ENCODE measurements at places on chromosomes 2 and 18.

GRCh38 chr2:102171946-102172345, 14.9 kb upstream of the IL1RL2 start:
- no peak for DNase-seq

DNA sequence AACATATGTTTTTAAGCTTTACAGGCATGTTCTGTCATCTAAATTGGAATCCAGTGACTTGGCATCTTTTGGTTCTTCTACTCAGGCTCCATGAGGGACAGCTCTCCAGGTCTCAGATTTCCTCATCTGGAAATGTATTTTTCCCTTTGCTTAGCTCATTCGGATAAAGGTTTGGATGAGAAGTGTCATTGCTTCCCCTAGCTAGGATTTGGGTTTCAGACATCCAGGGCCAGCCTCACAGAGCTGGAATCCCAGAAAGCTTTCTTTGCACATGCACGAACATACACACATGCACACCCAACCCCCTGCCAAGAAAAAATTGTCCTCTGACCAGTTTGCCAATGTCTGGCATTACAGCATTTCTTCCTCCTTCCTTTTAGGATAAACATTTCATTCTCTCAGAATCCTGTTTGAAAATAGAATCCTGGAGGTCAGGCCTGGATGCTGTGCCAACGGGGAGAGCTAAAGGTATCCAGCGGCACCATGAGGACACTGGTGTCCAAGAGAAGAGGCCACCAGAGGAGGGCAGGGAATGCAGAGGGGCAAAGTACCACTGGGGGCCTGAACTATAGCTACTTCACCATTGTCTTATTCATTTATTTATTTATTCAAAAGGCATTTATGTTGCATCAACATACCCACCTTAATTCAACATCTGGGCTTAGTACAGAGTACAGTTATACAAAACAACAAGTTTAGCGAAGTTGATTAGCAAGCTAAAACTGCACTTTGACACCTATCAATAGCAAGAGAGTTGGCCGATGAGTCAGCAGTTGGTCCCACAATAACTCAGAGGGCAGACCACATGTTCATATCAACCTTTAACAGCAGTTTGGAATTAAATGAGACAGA, 97.9 kb upstream of the ATL2 start:
- no peak for DNase-seq

GRCh38 chr2:48272199-48272598, 257.8 kb upstream of the STON1 start:
- no peak for DNase-seq

DNA sequence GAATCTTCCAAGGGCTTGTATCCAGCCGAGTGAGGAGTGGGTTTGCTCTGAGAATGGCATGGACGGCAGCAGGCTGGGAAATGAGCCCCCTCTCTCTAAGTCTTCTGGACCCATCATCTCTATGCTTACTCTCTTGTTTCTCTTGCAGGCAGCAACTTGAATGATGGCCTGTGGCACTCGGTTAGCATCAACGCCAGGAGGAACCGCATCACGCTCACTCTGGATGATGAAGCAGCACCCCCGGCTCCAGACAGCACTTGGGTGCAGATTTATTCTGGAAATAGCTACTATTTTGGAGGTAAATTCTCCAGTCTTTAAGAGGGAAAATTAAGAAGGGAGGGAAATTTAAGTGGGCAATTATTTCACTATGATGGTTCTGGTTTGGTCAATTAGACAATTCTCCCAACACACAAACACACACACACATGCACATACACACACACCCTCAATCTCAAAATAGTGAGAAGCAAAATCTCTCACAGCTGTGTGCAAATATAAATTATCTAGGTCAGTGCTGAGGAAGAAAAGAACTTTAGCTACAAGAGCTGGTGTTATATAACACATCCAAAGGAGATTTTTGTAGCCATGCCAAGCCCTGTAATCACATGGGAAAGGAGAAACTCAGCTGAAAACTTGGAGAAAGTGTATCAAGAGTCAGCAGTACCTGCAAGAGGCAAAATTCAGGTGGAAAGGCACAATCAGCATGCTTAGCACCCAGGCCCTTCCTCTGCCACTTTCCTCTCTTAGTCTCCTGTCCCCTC, 499.2 kb downstream of the CNTNAP5 start:
- DNase-seq, result no peak

GRCh38 chr18:61362511-61362910, 29.3 kb downstream of the CDH20 start:
- DNase-seq, result no peak

- no peak for DNase-seq
Observed at GRCh38 chr18:46642561-46642960, 14.5 kb downstream of the LOXHD1 start.

DNA sequence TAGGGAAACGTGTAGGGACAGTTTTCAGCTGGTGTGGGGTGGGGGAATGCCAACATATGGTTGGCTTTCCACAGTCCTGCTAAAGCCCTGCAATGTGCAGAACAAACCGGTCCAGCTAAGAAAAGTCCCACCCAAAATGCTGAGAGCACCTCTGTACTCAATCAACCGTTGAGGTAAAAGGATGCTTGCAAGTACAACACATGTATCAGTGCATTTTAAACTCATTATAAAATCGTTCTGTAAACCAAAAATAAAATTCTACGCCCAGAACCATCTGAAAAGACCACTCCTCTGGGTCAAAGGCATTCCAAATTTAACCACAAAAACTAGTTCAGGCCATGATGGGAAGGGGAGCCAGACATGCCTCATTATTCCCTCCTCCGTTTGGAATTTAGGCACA, 2.0 kb upstream of the TYMS start:
- no peak for DNase-seq

GRCh38 chr2:224077773-224078507, 38.9 kb upstream of the SERPINE2 start:
- DNase-seq, result no peak

GRCh38 chr2:102619414-102620319, at the start of gene SLC9A2:
Gene SLC9A2 (plus strand): TSS chr2:102619553. CDS start chr2:102619849, 296 bp downstream.
- no peak for DNase-seq

- DNase-seq, result no peak
Observed at GRCh38 chr2:25894135-25894830, 16.0 kb upstream of the ASXL2 start.

GRCh38 chr2:80461505-80462197, 157.1 kb upstream of the LRRTM1 start:
- DNase-seq, result no peak

GRCh38 chr2:181957668-181958067, 28.0 kb upstream of the PPP1R1C start:
- DNase-seq, result no peak

DNA sequence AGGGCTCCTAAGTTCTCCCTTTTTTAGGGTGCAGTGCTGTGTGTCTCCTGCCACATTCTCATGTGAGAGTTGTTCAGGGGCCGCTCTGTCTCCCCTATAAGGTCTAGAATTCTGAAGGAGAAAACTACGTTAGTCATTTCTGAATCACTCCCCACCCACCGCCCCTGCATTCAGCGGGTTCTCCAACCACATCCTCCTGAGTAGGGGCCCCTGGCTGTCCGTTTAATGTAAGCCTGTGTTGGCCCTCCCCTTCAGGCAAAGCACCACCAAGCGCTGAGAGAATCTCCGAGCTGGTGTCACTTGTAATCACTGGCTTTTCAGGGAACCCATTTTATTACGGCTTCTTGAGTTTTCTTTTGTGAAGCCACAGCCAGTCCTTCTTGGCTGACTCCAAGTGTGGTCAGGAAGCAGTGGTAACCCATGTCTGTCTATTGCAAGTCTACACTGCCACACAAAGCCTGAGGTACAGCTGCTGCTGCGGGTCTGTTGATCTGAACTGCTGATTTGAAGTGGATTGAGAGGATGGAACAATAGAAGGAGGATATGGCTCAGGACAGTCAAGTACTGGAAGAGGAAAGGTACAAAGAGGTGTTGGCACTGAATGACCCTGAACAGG, 16.9 kb downstream of the LCT start:
- no peak for DNase-seq

DNA sequence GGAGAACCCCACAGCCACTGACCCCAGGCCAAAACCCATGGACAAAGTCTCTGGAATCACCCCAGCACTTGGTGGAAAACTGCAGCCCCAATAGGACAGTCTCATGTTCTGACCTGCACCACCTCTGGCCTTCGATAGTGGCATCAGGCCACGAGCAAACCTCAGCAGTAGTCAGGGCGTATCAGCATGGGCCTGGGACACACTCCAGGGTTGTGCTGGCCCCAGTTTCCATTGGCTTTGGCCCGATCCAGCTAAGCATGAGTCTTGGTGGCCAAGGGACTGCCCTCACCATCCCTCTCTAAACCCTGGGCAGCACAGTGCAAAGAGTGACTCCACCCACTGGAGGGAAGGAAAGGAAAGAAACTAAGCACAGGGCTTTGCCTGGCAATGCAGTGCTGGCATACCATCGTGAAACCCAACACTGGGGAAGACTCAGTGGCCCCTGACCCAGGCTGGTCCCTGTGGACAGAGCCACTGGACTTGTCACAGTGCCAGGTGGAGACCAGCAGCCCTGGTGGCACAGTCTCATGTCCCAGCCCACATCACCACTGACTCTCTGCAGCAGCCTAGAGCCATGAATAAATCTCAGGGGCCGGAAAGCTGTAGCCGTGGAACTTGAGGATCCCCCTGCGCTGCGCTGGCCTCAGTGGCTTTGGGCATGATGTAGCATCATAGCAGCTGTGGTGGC, 46.3 kb downstream of the ZNF519 start:
- no peak for DNase-seq

DNA sequence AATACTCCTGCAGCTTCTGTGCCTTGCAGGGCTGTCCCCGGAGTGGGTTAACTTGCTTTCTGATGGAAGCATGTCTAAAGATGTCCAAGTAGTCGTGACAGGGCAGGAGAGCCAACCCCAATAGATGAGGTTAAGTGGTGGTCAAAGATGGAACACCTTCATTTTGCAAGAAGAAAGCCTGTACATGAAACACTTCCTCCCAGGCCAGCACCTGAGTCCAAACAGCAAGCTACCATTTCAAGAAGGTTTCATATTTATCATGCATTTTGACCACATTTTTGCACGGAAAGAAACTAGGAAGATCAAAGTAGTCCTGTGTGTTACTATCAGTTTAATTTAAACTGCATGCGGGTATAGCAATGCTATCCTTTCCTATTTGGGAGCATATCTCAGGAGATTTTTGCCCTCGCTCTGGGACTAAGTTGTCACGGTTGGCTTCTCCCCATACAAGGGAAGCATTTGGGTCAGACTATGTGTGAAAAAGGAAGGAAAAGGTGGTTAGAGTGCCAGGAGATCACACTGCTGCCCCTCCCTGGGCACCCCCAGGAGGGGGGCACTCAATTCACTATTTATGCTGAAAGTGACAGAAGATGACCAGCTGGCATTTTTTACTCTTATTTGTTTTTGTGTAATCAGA, 187.6 kb downstream of the ZNF521 start:
- no peak for DNase-seq

DNA sequence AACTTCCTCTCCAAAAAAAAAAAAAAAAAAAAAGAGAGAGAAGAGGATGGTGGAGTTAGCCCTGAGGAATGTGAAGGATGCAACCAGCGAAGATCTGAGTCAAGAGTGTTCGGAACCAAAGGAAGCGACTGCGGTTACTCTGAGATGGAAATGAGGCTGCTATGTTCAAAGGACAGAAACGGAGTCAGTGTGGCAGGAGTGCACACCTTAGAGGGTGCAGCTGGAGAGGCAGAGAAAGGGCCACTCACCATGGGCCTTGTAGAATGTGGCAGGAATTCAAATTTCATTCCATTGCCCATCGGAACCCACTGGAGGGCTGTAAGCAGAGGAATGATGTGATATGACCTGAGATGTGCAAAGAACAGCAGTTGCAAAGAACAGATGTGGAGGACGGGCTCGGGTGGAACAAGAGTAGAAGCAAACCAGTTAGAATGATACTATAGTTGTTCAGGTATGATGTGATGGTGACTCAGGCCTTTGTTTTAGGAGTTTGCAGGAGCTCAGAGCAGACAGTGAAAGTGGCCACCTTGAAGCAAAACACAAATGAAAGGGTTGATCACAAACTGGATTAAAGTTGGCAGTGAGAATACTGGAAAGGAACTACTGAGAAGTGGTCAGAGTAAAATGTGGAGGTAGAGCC, 22.6 kb downstream of the ITGA6 start:
- DNase-seq, result no peak

- no peak for DNase-seq
Observed at GRCh38 chr18:78753240-78753639, 226.4 kb upstream of the SALL3 start.

- no peak for DNase-seq
Observed at GRCh38 chr2:231323316-231323715, 72.2 kb upstream of the B3GNT7 start.

DNA sequence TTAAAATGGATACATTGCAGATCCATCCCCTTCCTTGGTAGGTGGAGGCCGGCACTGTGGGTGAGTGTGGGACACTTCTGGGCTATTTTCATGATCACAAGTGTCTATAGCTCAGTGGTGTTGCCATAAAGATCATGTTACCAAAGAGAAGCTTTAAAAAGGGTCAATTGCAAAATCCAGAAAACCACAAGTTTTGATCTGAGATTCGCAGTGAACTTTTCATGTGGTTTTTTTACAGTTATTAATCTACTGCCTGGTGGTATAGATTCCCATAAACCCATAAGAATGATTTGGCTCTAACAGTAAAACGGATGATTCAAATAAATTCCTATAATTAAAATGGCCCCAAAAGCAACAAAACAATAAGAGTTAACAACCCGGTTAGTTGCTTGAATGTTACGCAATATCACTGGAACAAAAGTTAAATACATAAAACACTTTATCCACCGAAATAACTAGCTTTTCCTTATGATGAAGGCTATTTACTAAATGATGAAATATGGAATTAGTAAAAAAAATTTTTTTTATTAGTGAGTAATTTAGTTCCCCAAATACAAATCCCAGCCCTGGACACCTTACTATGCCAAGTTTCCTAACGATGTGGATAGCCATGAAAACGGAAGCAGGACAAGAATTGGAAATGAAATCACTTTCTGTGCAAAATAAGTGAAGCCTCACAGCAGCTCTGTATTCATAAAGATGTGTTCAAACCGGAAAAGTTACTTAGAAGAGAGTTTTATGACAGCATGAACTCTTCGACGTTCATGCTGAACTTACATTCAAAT, 95.6 kb upstream of the THOC1 start:
- no peak for DNase-seq

- no peak for DNase-seq
Observed at GRCh38 chr18:6629635-6630140, 99.8 kb upstream of the ARHGAP28 start.

DNA sequence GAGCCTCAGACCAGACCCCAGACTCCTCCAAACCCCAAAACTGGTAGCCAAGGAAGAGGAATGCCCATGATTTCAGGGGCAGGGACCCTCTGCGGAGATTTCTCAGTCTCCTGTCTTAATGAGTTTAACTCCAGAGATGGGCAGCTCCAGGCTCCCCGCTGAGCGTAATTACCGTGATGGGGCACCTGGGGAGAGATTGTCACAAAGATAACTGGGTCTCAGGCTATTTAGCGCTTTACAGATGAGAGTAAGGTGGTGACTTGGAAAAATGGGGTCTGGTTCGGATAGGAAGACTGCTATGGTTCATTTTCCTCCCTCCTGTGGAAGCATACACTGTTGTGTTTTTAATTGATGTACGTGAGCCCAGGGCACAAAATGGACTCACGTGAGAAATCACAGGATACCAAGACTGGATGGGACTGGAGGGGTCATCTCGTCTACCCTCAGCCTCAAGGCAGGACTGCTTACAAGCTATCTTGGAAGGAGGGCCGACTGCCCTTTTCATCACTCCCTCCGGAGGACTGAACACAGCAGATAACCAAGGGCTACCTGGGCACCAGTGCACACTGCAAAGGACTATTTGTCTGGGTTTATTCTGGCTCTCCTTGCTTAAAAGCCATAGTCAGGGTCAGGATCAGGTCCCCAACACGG, 427.8 kb downstream of the ZNF521 start:
- no peak for DNase-seq
